Femur (tissue), 1 donor: ENCODE measurements at places on chromosomes 11 and 22.
A peak's percentile ranks its signal among the peaks of the same experiment; 100 is the strongest.

- peak; percentile 86 for DNase-seq
These were observed 10.3 kb upstream of the MB start for GRCh38 chr22:35627267-35628041.

DNA sequence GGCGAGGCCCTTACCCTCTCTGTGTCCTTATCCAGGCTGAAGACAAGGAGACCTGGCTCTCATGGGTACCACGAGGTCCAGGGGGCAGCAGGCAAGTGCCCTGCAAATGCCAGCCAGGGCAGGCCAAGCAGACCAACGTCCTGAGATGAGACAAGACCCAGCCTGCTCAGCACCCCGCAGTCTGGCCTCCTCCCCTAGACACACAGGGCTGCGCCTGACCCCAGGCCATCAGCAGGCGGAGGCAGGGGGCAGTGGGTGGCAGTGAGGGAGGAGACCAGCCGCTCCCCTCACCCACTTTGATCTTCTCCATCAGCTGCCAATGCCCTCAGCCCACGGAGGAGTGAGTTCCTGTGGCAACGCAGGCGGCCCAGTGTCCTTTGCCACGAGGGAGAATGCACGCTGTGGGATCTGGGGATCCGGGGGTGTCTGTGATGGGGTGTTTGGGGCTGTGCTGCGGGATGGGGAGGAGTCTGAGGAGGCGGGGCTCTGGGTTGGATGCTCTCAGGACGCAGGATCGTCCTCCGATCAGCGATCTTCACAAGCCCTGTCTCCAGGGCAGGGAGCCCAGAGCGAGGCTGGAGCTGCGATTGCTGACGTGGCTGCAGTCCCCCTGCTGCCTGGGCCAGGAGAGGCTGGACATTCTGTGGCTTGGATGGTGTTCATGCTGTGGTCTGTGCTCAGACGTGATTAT is 30.5 kb upstream of the PPARA start:
- DNase-seq: peak; percentile 87

GRCh38 chr11:12691473-12691872 is 17.3 kb downstream of the TEAD1 start:
- no peak for DNase-seq

GRCh38 chr11:116787436-116787785 is 412 bp downstream of the ZPR1 start:
- DNase-seq: no peak

DNA sequence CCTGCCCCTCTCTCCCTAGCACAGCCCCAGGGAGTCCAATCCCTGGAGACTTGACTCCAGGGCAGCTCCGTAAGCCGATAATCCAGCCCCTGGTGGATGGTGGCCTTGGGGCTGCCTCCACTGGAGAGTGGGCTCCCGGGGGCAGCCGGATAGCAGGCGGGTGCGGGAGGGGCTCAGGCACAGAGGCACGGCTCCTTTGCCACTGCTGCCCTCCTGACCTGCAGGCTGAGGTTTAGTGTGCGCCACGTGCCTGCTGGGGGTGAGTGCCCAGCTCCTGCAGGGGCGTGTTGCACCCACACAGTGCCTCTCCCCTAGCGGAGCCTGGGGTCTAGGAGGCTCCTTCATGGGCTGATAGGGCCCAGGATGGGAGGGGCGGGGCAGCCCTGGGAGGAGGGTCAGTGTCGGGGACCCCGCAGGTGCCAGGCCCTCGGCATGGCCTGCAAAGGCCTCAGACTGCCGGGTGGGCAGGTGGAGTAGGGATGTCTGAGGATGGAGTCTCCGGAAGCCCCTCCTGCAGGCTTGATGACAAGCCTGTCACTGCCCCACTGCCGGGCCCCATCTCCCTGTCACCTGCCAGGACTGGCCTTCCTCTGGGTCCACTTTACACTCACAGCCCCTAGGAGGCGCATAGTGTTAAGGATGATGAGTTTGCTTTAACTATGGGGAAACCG is 5.6 kb downstream of the DUSP8 start:
- no peak for DNase-seq

DNA sequence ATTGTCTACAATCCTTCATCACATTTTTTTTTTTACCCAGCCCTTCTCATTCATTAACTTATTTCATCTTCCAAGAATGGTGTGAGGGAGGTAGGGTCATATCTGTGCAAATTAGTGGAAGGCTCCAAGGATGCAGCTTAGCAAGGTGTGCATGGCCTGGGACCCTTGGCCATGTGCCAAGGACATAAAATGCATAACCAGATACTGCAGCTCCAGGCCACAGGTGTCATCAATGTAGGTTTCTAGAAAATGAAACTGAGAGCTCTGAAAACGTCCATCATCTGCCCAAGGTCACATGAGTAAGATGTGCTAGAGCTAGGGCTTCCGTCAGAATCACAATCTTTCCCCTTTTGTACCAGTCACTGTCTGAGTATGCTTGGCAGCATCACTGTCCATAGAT is 29.8 kb downstream of the ANKK1 start:
- no peak for DNase-seq

DNA sequence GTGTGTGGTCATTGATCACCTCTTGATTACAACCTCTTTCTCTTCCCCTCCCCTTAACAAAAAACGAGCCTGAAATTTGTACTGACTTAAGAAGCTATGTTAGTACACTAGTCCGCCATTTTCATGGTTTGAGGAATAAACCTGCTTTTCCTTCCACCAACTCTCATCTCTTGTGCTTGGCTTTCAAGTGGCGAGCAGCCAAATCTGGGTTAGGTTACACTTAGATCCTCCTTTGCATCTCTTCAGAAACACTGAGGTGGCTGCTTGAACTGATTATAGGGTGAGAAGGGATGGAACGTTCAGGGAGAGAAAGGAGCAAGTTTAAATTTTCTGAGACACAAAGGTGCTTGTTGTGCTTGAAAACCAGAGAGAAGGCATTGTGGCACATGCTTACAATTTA is 2171.4 kb downstream of the LRRC4C start:
- DNase-seq: no peak

- no peak for DNase-seq
These were observed 543.5 kb downstream of the BRD1 start for GRCh38 chr22:49284056-49284784.

- DNase-seq: no peak
These were observed 138.1 kb downstream of the PGR start for GRCh38 chr11:100991541-100991940.

DNA sequence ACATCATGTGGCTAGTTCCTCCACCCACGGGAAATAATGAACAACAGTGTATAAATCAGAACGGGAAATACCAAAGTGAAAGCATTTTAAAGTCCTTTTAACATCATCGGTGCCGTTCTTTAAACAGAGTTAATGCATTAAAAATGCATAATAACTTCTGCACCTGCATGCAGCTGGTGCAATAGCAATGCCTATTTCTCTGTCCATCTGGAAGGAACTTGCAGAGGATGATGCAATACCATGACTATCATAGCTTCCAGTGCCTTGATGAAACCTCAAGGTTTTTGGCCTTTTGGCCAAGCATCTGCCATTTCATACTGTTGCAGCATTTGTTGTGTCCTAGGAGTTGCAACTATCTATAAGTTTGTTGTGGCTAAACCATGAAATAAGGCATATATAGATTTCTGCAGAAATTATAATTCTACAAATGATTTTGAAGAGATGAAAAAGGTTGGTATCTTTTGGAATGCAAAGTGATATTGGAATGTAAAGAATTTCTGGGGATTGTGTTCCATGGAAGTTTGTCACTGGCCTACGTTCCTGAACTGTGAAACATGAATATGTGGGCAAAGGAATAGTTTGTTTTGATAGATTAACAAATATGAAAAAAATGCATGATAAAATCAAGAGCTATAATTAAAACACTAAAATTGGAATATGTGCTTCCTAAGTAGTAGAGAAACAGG is 9.8 kb upstream of the EIF3F start:
- no peak for DNase-seq

- no peak for DNase-seq
These were observed 16.9 kb downstream of the GAB2 start for GRCh38 chr11:78400702-78401101.

DNA sequence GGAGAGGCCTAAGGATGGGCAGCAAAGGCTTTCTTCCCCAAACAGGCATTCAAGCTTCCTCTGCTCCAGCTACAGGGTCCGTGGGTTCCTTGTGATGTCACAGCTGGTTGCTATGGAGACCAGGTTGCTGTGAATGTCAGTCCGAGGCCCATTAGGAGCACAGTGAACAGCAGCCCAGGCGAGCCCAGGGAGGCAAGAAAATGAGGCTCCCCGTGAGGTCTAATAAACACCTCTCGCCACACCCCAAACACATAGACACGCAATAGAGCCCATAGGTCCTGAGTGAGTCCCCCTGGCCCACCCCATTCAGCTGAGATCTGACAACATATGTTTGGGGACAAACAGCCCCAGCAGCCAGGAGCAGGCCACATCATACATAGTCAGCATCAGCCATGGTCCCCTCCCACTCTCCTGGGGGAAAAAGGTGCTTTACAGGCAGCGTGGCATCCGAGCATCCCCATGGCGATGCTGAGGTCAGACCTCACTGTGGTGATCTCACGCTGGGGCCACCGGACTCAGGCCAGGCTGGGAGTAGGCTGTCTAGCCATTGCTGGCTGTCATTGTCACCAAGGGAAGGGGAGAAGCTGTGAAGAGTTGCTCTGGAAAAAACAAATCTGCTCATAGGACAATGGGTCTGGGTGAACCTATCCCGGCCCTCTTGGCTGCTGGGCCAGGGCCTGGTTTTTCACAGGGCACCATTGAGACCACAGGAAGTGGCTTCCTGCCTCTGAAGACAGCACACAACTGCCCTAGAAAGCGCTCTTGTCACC is 23.1 kb upstream of the TP53I11 start:
- no peak for DNase-seq

DNA sequence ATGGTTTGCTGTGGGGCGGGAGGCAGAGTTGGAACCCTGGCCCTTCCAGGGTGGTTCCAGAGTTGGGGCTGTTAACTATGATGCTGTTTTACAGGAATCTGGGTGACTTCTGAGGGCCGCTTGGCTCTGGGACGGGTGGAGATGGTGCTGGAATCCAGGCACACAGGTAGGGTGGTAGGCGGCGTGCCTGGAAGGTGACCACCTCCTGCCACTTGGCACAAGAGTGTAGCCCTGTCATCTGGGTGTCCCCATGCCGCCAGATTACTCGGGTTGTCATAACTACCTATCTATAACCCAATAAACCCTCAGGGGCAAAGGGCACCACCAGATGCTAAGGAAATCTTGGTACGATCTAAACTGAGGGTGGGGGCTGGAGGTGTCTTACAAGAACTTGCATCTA is 1.3 kb downstream of the CARS1 start:
- no peak for DNase-seq

DNA sequence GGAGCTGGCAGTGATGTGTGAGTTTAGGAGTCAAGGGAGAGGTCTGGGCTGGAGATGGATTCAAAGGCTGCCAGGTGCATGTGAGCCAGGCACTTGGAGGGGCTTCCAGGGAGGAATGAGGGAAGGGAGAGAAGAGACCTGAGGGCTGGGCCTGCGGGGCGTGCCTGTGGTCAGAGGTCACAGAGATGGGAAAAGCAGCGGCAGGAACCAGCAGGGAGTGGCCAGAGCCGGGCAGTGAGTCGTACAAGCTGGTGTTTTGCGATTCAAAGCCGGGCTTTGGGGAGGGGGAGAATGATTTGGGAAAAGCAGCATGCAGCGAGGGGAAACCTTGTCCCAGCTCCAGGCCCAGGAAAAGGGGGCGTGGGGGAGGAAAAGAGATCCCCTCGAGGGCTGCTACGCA is 96.9 kb upstream of the RTL6 start:
- no peak for DNase-seq

GRCh38 chr11:128488471-128488870 is 98.9 kb downstream of the ETS1 start:
- no peak for DNase-seq

DNA sequence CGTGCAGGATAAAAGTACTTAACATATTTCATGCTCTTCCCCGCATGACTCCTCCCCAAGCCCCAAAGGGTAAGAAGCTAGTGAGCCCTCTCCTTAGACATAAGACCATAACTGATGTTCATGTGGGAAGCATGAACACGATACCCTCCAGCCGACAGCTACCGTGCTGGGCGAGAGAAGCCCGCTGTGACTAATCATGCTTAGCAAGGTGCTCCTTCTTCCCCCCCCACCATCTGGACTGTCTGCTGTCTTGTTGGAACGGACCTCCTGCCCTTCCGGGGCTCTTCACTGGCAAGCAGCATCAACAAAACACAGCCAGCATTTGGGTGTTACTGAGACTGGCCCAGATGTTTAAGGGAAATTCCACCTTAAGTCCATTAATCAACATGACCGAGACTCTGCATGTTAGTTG is 200.6 kb downstream of the DBX1 start:
- no peak for DNase-seq

GRCh38 chr11:61315260-61315659 is 17.6 kb downstream of the DDB1 start:
- DNase-seq: no peak

GRCh38 chr11:107598225-107599139 is 7.5 kb downstream of the ELMOD1 start:
- DNase-seq: no peak

- no peak for DNase-seq
These were observed 63.8 kb downstream of the KIF18A start for GRCh38 chr11:28043930-28044709.

DNA sequence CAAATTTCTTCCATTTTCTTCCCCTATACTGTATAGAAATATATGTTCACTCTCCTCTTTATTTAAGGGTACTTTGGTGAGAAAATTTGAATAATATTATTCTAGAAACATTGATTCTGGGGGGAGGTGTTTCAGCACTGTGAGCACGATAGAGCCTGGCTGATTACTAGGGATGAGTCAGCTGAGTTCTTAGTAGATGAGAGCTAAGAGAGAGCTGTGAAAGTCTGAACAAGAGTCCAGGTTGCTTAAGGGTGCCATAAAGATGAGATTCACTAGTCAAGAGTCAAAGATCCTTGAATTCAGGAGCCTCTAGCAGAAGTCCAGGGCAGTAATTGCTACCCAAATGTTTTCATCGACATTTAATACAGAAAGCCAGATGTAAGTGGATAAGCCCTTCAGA is 756.6 kb upstream of the API5 start:
- DNase-seq: no peak

DNA sequence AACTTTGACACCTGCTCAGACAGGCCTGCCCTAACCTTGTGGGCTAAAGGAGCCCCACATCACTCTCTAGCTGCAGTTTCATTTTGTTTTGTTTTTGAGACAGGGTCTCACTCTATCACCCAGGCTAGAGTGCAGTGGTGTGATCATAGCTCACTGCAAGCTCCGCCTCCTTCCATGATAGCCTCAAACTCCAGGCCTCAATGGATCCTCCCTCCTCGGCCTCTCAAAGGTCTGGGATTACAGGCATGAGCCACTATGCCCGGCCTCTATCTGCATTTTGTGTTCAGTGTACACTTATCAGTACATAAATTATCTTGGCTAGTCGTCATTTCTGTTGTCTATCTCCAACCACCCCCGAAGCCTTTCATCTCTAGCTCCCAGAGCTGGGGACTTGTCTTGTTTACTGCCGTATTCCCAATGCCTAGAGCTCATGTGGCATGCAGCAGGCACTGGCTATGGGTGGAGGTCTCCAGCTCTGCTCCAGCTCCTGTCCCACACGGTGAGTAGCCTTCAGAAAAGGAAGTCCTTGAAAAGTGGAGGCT is 22.1 kb upstream of the PEX26 start:
- DNase-seq: no peak

GRCh38 chr11:57515332-57516060 is at the start of gene SLC43A1:
Gene SLC43A1 (minus strand): TSS chr11:57515702. CDS start chr11:57514111, 1,591 bp downstream.
- DNase-seq: peak; percentile 71
